ENCODE measurements at places on chromosomes 16 and 17.
A peak's percentile ranks its signal among the peaks of the same experiment; 100 is the strongest.

DNA sequence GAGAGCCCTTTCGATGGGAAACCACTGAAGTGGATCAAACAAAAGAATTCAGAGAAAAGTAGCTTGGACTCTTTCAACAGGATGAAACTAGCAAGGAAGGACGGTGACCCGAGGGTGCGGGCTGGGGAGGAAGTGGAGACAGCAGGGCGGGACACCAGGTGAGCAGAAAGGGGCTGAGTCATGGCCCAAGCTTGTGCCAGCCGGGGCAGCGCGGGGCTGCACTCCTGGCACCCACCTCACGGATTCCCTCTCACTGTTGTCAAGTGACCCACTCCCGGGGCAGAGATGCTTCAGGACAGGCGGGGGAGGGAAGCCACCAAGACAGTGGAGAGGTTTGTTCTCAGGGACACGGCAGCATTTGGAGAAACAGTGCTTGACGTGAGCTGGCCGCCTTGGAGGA lies 10.7 kb upstream of the RNF222 start:
- no peak for DNase-seq

DNA sequence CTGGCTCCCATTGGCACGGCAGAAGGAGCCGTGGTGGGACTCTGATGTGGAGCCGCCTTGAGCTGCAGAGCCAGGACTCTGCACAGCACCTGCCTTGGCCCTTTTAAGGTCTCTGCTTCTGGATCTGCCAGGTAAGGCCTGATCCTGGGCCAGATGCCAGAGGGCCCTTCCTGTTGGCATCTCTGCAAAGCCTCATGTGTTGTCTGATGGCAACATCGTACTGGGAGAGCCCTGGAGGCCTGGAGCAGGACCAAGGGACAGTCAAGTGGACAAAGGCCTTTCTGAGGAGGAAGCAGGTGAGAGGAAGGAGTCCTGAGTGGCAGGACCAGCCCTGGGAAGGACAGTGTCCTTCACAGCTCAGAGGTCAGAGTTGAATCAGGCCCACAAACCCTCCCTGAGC lies 26.1 kb downstream of the SOCS1 start:
- DNase-seq: no peak

- DNase-seq: no peak
Observed at GRCh38 chr17:74790161-74791058, 14.3 kb upstream of the NAT9 start.

- DNase-seq: peak; percentile 45
Observed at GRCh38 chr17:61000911-61001310, 323.3 kb downstream of the BCAS3 start.

DNA sequence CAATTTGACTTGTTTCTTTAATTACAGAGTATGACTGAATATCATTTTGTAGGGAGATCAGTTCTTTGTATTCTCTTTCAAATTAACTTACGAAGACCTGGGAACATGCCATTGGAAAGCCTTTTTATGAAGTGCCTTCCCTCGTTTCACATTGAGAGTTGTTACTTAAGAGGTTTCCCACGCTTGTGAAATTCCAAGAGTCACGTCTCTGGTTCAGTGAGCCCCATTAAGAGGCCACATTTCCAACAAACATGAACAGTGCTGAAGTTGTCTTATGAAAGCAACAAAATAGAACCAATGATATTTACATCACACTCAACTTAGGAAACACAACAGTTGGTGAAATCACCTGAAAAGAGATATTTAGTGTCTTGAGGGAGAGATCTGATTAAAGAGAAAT lies 334.1 kb downstream of the TOX3 start:
- no peak for DNase-seq

GRCh38 chr17:4810696-4811290 lies 3.8 kb downstream of the PLD2 start:
- DNase-seq: no peak

GRCh38 chr16:11674001-11674817 lies 6.0 kb downstream of the SNN start:
- DNase-seq: no peak

DNA sequence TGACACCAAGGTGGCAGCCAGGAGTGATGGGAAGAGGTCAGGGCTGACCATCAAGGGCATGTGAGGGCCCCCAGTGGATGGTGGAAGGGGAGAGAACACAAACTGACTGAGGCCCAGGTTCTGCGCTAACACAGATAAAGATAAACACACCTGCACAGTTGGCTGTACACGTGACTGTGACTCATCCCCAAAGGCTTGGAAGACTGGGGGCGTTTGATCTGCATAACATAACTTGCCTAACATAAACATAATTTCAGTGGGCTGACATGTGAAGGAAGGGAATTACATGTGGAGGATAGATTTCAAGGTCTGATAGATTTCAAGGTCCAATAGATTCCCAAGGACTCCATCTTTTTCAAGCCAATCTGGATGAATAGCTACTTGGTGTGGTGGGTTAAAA lies 100.9 kb upstream of the TNRC6C start:
- no peak for DNase-seq

All from fibroblast of skin of abdomen (primary cell).